ENCODE measurements at places on chromosomes 7 and 10.

GRCh38 chr7:129908181-129908580 lies 44.6 kb downstream of the UBE2H start:
- DNase-seq = no peak

- no peak for DNase-seq
Observed at GRCh38 chr7:45663965-45664633, 89.9 kb downstream of the ADCY1 start.

DNA sequence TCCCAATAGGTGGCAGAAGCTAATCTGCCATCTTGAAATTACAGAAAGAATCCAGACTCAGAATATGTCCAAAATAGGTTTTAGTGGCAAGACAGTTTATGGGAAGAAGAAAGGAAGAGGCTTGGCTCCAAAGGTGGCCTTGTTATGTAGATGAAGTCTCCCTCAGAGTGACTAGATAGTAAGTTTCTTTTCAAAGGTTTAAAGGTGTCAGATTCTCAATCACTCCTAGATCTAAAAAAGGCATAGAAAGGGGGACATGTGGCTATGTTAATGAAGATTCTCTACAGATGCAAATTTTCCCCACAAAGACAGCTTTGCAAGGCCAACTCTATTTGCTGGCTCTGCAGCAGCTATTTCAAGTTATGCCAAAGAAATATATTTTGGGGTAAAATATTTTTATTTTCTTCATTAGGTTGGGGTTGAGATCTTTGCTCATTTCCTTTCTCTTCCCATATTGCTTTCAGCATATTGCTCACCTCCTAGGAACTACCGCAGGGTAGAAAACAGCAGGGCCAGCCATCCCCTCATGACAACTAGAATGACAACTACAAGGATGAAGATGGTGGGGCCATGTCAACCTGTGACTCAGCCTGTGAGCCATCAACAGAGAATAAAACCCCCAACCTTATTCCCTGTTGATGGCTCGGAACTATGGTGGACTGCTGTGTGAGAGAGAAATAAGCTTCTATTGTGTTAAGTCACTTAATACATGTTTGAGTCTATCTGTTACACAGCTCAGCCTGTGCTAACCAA lies 274.0 kb upstream of the GALNT17 start:
- no peak for DNase-seq

DNA sequence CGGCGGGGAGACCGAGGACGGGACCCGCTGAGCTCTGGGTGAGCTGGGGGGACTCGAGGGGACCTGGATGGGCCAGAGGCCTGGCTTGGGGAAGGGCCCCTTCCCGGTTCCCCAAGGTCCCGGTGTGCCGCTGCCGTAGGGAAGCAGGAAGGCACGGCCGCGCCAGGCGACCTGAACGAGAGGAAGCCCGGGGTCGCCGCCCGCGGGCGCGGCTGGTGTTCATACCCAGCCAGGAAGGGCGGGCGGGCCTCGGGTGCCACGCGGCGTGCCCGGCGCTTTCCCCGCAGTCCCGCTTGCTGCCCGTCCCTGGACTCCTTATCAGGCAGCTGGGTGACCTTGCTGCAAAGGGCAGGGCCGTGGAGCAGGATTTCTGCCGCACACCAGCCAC lies 38.0 kb downstream of the ZNF777 start:
- peak; percentile 55 for DNase-seq

DNA sequence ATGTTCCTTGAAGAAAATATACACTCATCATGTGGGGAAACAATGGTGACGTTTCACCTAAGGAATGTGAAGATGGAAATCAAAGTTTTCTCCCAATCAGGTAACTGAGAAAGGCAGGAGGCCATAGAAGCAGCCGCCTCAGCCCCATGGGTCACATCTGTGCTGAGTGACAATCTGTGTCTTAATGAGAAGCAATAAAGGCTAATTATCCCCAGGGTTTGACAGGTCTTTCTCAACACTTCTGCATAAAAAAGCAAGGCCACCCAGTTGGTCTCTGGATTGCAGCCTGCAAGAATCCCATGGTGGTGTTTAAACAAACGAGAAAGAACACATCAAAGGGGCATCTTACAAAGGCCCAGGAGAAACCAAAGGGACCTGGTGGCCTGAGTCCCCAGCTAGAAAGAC lies 91.1 kb upstream of the TNS3 start:
- DNase-seq = no peak

- no peak for DNase-seq
Observed at GRCh38 chr7:585229-585711, 65.6 kb upstream of the PDGFA start.

GRCh38 chr7:7190142-7190541 lies 7.8 kb downstream of the C1GALT1 start:
- no peak for DNase-seq

GRCh38 chr10:49273082-49273465 lies 25.9 kb upstream of the C10orf71 start:
- DNase-seq = no peak

GRCh38 chr7:31805209-31805818 lies 118.3 kb downstream of the PPP1R17 start:
- DNase-seq = no peak

GRCh38 chr10:92404612-92405418 lies 113.8 kb downstream of the MARCHF5 start:
- no peak for DNase-seq

- no peak for DNase-seq
Observed at GRCh38 chr7:102304668-102305067, 18.0 kb downstream of the SH2B2 start.

- DNase-seq = no peak
Observed at GRCh38 chr10:74994854-74995253, 116.6 kb upstream of the SAMD8 start.

GRCh38 chr10:7408291-7409044 lies 2.4 kb downstream of the SFMBT2 start:
- DNase-seq = peak; percentile 85

DNA sequence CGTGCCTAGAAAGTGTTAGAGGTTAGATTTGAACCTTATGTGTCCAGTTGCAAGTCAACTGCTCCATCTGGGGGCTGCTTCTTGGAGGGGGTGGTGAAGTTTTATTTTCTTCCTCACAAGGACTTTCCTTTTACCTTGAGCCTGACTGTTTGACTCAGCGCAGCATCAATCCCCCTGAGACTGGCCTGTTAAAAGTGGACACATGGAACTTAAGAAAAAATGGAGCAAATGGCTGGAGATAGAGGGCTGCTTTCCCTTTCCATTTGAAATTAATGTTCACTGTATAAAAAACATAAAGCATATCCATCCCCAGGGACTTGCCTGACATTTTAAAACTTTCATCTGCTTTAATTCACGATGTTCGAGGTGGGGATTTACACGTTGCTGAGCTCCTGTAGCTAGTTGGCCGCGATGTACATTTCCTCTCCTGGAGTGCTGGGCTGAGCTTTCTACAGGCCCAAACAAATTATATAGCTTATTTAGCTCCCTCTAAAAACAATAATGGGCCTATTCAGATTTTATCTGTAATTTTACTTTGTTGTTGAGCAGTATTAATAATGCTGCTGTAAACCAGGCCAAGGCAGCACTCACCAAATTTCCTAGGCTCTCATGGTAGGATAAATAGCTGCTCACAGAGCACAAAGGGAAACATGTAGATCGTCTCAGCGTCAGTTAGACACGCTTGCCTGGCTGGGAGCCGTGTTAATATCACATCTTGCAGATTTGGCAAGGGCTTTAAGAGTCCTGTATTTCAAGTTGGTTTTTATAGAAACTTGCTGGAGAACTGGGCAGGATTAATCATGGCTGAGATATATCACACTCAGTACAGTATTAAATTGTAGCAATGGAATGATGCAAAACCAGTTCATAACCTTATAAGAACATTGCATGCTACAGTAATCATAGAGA lies 251.5 kb downstream of the LRMDA start:
- DNase-seq = no peak

GRCh38 chr10:89978081-89978480 lies 276.7 kb downstream of the KIF20B start:
- no peak for DNase-seq

- no peak for DNase-seq
Observed at GRCh38 chr7:16815001-16815400, 10.2 kb upstream of the AGR2 start.

GRCh38 chr10:73095481-73096021 lies 1.1 kb downstream of the P4HA1 start:
- DNase-seq = peak; percentile 81

DNA sequence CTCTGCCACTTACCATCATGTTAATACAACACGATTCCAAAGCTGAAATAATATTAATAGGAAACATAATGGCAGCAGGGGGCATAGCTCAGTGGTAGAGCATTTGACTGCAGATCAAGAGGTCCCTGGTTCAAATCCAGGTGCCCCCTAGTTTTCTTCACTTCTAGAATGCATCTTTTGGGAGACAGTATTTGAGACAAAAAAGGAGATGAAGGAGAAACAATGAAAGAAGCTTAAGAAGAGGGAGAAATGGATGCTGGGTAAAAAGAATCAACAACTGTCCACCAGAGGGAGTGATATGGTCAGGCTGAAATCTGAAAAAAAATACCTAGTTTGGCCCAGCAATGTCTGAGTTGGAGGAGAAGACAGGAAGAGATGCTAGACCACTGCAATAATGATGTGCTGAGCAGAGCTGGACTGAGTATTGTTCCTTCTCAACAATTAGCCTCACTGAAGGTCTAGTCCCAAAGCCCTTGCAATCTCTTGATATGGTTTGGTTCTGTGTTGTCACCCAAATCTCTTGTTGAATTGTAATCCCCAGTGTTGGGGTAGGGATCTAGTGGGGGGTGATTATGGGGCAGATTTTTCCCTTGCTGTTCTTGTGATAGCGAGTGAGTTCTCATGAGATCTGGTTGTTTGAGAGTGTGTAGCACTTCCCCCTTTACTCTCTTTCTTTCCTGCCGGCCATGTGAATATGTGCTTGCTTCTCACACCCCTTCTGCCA lies 48.3 kb downstream of the ZNF783 start:
- DNase-seq = no peak

DNA sequence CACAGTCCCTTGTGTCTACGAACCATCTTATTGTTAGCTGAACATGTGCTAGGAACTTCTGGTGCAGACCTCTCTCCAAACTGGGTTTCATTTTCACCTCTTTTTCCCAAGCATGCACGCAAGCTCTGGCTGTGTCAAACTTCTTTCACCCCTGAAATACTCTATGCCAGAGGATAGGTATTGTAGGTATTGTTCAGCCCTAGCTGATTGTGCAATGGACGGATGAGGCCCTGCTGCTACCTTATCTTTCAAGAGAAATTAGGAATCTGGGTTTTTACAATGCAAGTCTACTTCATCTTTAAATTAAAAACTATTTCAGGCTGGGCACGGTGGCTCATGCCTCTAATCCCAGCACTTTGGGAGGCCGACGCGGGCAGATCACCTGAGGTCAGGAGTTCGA lies 28.3 kb upstream of the MRLN start:
- no peak for DNase-seq

DNA sequence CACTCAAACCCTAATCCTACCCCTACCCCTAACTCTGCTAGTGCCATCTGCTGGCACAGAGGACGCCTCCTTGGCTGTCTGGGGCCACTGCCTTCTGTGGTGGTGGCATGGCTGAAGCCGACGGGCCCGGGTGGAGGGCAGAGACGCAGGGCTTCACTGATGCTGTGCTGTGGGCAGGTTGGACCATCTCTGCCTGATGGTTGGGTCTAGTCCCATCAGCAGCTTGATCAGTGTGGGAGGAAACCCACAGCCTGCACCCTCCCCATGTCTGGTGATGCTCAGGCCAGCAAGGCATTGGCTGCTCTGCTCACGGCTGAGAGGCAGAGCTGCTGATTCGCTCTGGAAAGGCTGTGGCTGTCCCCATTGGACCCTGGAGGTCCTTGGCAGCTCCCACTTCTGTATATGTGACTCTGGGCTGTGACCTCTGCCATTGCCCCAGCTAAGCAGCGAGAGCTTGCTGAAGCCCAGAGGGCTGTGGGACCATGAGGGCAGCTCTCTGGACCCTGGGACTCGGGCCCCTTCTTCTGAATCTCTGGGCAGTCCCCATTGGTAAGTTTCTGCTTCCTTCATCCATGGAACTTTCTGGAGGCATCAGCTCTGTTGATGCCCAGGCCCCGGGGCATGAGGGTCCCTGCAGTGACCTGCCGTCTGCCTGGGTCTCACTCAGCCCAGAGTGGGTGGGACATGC lies at the start of gene SCART1:
Gene SCART1, plus strand, starts transcription at position 430 of the 688 bp plus-strand sequence. Its CDS starts 53 bp downstream, at position 483.
- no peak for DNase-seq

- no peak for DNase-seq
Observed at GRCh38 chr10:20890491-20891337, 6.4 kb downstream of the NEBL start.

- DNase-seq = no peak
Observed at GRCh38 chr7:95609277-95609971, 13.1 kb upstream of the PDK4 start.

DNA sequence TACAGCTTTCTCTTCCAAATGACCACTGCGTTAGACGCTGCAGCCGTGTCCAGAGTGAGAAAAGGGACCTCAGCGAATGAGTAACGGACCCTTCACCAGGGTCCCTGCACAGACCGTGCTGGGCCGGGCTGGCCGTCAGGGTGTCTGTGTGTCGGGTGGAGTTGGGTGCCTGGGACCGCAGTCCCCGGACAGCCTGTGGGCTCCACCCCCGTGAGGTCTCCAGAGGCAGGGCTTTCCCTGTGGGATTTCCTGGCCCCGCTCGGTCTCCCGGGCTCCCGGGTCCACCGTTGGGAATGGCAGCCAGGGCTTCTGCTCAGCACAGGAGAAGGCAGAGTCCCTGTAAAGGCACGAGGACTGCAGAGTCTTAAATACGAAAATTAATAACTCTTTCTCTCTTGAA lies 509.7 kb downstream of the TCERG1L start:
- DNase-seq = no peak

DNA sequence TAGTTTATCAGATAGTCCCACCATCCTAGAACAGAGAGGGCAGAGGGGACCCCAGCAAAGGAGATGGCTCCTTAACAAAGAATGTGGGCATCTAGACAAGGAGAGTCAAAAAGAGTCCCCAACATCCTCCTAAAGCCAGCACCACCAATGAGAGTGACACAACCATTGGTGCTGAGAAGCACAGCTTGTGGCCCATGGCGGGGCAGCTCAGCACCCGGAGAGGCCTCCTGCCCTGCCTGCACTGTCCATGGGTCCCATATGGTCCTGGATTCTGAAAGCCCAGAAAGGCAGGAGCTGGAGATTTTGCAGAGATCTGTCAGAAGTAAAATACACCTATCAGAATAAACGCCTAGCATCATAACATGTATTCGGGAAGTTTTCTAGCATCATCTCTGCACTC lies 311.8 kb upstream of the ZNF32 start:
- no peak for DNase-seq

DNA sequence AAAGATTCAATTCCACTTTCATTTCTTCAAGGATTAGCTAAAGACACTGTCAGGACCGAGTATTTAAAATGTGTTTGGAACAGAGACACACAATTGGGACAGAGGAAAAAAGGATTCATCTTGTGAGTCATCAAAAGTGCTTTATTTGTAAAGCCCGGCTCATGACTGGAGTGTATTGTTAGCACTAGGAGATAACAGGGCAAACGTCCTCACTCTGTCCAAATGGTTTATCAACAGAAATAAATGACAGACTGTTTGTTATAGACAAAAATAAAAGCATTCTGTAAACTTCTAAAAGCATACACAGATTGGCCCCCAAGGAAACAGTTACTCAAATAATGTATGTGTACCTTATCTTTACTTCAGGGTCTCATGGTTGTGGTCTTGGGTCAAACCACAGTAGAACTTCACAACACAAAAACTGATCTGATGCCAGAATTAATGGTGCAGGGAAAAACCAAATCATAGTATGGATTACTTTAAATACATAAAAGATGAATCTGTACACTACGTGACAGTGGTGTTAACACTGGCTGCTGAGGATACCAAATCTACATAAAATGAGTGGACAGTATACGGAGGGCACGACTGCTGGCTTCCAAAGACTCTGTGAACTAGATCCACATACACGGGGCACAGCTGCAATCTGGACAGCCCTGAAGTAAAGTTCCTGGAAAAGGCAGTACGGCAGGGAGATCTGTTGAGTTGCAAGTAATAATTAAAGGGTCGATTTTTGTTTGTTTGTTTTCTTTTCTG lies 179.4 kb downstream of the PIP4K2A start:
- DNase-seq = no peak
